ENCODE measurements at places on chromosomes 11 and 22. TPM values are rescaled to one million over a fixed set of nuclear protein-coding genes. Genes with fewer than 3 reads are reported as not detected.

DNA sequence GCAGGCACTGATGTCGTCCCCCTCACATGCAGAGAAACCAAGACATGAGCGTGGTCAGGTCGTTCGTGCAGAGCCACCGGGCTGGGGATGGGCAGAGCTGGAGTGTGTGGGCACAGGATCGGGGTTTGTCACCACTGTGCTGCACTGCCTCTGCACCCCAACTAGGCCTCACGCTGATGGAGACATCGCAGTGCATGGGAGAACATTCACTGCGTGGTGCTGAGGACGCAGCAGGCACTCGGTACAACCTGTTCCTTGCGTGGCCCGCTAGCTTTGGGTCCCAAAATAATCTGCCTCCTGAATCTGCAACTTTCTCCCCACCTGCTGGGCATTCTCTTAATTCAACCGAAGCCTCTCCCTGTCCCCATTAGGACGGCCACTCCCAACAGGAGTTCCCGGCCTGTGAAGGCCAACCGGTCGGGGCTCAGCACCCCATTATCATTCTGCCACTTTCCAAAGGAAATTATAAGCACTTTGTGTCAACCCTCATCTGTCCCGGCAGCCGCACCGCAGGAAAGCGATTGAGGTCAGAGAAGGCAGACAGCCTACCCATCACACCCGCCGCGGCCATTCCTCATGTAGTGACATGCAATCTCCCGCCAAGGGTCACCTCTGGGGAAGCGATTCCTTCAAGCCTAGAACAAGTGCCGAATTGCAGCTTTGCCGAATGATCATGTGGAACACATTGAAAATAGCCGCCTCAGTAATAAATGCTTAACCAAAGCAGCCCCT is 490.4 kb downstream of the MN1 start:
- ATAC-seq: no peak

DNA sequence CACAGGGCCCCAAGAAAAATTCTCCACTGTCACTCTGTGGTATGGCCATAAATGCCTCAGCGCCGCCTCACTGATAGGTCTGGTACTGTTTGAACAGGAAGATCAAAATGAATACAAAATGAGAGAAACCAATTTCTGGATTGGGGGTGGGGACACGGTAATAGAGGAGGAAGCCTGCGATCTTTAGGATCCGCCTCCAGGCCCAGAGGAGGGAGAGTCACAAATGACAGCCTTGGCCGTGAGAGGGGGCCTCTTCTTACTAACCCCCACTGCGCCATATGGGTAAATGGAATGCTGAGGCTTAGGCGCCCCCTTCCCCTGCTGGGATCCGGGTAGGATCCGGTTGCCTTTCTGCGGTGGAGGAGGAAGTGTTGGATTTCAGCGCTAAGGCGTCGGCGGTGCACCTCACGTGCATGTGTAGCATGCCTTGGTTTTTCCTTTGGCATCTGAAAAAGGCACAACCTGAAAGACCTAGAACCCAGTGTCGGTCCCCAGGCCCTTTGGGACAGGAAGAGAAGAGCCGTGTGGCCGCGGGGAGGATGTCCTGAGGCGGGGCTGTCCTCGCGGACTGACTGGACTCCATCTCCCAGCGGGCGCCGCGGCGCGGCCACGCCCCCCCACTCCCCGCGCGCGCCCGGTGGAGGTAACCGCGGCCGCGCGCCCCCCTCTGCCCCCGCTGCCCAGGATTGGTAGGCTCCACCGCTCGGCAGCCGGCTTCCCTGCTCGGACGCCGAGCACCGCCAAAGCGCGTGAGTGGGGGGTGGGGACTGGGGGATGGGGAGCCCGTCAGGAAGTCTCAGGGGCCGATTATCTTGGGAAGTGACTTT is 718 bp upstream of the MADD start:
- peak; percentile 94 for ATAC-seq

DNA sequence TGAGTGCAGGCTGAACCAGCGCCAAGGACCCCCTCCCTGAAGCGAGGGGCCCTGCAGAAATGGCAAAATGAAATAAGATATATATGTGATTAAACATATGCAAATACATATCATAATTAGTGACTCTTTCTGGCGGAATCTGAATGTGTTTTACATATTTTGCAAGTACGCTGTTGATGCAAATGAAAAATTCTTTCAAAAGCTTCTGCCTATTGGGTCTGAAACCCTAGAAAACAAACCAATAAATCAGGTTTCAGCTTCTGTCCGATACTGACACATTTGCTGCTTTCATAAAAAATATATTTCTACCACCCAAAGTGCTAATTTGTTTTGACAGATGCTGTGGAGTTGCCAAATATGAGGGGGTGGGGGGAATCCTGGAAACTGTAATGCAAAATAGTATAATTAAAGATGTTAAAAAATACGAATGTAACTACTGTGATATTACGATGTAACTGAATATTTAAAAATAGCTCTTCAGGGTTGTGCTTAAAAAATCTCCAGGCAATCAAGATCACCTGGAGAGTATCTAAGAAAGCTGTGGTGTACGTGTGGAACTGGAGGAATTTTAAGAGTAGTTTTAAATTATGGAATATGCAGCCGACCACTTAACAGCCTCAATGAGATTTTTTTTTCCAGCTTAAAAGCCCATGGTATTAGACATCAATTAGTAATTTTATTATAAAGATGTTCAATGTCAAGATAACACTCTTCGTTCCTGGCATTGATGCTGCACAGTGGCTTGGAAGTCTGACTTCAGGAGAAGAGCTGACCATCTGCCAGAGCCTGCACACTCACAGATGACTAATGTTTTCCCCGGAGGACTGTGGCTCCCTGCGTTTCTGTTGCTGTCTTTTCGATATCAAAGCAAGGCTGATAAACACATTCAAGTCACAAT is 122.2 kb upstream of the RCN1 start:
- no peak for ATAC-seq

DNA sequence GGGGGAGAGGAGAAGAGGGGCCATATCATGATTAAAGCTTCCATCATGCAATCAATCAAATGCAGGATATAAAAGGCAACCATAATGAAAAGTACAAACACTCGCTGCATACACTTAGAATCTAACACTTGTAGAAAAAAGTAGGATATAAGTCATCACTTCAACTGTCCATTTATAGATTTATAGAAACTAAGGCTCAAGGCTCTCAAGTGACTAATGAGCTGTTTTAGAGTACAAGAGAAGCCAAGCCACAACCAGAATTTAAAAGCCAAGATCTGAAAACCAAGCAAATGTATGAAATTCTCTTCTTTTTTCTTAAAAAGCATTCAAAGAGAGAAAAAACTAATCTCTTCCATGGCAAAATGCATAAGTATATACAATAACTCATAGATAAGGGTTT is 160.2 kb upstream of the BLID start:
- no peak for ATAC-seq

GPR83 gene
- not detected for total RNA-seq
